Activated CD8-positive, alpha-beta memory T cell treated with anti-CD3 and anti-CD28 coated beads for 48 hours (primary cell): ENCODE measurements at places on chromosomes 1 and 21.

- no peak for DNase-seq
Measured at GRCh38 chr1:29706936-29707335, 470.6 kb downstream of the PTPRU start.

DNA sequence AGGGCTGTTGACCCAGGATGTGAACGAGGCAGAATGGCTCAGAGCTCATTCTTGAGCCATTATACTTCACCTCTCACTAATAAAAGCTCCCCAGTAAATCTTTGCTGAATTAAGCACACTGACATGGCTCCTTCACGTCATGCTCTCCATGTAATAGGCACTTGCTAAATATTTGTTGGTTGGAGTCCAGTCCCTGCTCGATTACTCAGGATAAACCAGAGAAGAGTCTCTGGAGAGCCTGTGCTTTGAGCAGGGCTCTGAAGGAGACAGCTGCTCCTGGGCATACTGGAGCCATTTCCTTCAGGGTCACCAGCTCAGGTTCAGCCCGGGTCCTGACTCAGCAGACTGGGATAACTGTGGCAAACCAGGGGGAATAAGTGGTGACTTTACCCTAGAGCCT is 46.9 kb downstream of the HLX start:
- no peak for DNase-seq

GRCh38 chr1:185534801-185535200 is 199.4 kb upstream of the HMCN1 start:
- DNase-seq = no peak

DNA sequence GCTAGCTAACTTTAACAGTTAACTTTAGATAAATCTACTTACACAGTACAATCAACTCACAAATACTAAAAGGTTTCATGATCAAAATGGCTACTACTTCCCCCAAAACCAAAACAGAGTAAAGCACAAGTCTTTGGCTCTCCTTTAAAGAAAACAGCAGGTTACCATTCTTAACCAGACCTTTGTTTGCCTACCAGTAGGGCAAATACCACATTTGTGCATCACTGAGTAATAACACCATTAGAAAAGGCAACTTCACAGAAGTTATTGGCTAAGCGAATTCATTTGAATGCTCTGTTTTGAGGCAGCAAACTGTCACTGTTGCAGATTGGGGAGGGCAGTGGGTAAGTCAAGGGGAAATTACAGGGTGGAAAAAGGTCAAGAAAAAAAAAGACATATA is 17.3 kb upstream of the SERPINC1 start:
- no peak for DNase-seq

DNA sequence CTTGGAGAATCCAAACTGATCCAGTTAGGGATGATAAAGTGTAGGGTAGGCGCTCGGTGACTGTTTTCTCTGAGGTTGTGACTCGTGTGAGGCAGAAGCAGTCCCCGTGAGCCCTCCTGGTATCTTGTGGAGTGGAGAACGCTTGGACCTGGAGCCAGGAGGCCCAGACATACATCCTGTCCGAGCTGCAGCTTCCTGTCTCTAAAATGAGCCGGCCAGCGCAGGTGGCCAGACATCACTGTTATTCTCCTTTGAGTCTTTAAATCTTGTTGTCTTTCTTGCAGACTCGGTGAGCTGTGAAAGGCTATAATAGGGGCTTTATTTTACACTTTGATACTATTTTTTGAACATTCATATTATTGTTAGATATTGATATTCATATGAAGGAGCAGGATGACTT is 12.3 kb downstream of the PCSK9 start:
- no peak for DNase-seq

DNA sequence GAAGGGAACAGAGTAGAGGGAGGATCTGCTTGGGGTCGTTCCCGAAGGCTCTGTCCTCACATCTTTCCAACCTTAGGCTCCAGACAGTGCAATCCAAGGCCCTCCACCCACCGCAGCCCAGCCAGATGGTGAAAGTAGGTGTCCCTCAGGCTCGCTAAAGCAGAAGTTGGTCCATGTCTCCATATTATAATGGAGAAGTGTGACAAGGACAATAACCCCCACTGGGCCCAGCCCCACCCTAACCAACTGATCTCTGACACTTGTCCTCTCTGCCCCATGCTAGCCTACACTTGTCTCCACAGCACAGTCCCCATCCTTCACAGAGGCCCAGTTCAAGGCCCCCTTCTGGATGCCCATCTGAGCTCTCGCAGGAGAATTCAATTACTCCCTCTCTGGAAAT is 48.7 kb downstream of the DMAP1 start:
- no peak for DNase-seq

DNA sequence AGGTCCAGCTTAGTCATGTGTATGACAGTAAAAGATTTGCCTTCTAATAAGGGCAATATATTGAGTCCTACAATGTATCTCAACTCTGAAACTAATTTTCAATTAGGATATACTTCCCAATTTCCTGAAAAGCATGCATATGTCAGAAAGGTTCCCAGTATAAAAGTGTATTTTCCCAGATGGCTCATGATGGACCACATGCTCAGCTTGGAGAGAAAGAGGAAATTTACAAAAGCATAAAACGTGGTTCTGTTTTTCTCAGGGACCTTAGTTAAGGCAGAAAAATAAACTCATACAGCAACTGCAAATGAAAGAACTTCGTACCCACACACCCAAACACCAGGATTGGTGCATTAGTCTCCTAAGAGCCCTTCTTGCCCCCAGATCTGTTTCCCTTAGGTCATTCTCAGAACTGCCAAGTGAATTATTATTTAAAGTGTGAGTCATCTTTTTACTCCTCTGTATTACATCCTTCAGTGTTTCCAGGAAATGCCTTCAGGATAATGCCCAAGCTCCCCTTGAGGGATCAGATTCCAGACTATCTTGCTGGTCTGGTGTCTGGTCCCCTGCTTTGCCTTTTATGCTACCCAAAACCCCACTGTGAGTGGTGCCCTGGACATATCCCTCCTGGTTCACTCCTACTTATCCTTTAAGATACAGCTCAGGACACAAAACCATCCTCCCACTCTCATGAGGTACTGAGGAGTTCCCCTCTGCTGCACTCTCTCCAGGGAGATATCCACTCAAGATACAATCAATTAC is 57.4 kb downstream of the SSX2IP start:
- DNase-seq = no peak

DNA sequence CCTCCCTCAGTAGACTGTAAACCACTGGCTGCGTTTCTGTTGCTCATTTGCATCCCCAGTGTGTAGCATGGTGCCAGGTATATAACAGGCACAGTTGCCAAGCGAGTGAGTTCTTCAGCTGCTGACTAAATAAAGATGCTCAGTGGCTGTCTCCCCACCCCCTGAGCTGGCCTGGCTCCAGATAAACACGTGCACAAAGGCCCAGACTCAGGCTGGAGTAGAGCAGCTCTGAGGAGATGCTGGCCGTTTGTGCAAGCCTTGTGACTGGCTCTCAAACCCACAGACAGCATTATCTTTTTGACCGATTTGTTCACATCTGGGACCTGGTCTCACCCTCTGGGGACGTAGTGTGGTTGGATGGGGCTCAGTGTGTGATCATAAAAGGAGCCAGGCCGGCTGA is 7.1 kb downstream of the CHRNB2 start:
- no peak for DNase-seq

GRCh38 chr1:55284856-55285255 is 69.7 kb upstream of the USP24 start:
- DNase-seq = no peak

DNA sequence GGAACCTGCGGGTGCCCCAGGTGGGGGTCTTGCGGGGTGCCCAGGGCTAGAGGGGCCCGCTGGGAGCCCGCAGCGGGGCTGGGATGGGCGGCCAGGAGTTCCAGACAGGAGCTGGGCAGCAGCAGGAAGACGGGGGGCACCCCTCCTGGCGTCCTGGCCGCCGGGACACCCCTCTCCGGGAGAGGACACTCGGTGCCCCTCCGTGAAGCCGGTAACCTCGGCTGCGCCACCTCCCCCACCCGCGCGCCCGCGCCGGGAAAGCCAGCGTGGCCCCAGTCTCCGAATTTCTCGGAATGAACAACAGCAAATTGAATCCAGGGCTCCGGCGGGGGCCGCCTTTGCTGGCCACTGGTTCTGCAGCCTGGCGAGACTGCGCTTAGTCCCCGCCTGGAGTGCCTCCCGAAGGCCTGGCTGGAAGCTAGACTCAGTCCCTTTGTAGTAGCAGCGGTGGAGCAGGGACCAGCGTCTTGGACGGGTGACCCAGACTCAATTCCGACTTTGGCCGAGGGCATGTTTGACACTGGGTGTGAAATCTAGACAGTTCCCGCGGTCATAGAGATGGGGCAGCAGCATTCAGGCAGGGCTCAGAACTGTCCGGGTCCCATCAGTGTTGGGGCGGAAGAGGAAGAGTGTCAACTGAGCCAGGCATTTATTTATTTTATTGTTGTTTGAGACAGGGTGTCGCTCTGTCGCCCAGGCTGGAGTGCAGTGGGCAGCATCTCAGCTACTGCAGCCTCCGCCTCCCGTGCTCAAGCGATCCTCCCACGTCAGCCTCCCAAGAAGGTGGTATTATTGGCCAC is 773 bp downstream of the IFNGR2 start:
- peak; percentile 45 for DNase-seq

DNA sequence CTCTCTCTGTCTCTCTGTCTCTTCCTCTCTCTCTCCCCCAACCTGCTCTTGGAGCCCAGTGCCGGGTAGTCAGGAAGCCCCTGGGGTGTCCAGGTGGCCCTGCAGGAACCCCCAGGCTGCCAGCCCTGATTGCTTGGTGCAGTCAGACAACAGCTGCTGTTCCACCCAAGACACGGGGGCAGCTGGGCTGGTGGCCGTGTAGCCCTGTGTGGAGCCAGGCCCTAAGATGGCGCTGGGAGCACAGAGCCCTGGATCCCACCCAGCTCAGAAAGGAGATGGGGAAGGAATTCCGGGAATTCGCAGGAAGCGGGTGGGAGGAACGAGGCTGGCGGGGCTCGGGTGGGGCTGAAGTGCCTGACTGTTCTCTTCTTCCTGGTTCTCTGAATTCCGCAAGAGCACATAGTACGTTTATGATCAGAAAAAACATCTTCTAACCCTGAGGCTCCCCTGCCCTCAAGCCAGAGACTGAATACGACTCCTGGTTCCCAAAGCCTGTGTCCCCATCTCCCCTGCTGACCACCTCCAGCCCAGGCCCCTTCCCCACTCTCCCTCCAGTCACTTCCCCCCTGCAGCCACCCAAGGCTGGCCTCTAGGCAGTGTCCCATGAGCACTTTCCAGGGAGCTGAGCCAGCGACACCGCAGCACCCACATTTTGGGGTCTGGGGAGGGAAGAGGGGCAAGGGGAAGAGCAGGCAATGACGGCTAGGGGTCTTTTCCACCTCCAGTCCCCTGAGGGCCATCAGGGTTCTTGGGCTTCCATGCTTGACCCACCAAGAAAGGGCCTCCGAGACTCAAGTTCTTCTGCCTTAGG is 55.0 kb downstream of the WNT9A start:
- DNase-seq = no peak

GRCh38 chr21:36654324-36654723 is 44.6 kb upstream of the SIM2 start:
- DNase-seq = no peak

- no peak for DNase-seq
Measured at GRCh38 chr1:55580845-55581332, 365.7 kb upstream of the USP24 start.

DNA sequence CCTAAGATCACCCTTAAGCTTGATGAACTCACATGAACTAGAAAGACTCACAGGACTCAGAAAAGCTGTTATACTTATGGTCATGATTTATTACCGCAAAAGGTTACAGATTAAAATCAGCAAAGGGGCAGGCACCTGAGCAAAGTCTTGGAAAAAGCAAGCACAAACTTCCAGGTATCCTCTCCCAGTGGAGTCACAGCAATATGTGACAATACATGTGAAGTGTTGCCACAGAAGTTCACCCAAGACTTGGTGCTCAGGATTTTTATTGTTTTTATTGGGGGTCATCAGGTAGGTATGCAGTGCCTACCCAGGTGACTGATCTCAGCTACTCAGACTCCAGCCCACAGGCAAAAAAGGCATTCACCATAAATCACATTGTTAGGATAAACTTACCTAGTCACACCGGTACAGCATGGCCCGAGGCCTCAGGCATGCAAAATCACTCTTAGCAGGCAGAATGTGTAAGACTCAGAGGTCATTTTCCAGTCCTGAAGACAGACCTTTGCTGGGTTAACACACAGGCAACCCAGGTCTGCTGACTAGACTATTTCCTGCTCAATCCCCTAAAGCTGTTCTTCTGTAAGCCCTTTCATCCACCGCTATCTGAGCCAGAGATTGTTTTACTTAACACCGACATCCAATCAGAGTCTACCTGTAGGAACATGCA is 55.6 kb downstream of the SSX2IP start:
- DNase-seq = no peak

GRCh38 chr1:72568113-72568512 is 285.8 kb upstream of the NEGR1 start:
- DNase-seq = no peak

GRCh38 chr21:31052489-31053142 is 14.3 kb upstream of the KRTAP19-8 start:
- DNase-seq = no peak

DNA sequence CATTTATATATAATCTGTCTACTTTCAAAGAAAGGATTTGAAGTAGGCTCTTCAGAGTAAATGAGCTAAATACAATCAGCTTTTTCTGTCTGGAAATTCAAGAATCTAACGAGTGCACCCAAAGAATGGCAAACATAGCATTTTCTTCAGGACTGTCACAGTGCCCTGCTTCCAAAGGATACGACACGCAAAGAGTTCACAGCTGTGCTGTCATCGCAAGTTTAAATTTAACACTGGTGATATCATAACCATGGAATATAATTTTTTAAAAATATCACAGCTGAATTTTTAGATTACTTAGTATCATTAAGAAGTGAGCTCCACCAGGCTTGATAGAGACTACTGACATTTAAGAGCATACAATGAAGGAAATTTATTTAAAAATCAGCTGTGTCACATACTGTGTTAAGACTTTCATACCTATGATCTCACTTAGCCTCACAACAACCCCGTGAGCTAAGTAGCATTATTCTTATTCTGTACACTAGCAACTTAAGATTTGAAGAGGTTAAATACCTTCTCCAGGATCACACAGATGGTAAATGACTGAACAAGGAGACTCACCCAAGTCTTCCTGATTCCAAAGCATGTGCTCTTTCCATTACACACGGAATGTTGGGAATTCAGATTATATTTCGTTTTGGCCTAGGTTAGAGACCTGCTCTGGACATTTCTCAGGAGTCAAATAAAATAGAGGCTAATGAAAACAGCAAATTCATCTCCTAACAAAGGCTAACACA is 46.2 kb upstream of the PRRX1 start:
- no peak for DNase-seq

GRCh38 chr1:184838504-184838951 is 83.9 kb upstream of the EDEM3 start:
- no peak for DNase-seq

DNA sequence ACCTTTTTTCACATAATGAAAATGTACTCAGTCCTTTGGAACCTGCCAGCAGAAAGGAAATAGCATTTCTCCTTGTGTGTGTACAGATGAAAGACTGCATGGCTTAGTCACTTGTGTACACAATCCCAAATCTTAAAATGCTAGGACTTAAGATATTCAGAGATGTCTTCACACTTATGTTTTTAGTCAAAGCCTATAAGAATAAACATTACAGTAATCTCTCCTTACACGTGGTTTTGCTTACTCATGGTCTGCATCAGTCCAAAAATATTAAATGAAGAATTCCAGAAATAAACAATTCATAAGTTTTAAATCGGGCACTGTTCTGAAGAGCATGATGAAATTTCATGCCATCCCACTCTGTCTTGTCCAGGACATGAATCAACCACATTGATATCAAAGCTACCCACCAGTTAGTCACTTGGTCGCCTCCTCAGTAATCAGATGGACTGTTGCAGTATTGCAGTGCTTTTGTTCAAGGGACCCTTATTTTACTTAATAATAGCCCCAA is 75.7 kb upstream of the RRP15 start:
- DNase-seq = no peak

GRCh38 chr21:26572702-26573381 is at the start of gene CYYR1:
Gene CYYR1 (minus strand): TSS chr21:26573286. CDS start chr21:26572940, 346 bp downstream.
- DNase-seq = no peak
